IPS DF 19.7 (cell line): ENCODE measurements at places on chromosomes 3 and 15.

- no peak for DNase-seq
Measured at GRCh38 chr3:170128259-170128976, 53.1 kb downstream of the PHC3 start.

- DNase-seq, result no peak
Measured at GRCh38 chr15:78618064-78618463, 2.7 kb downstream of the CHRNA3 start.

- DNase-seq, result no peak
Measured at GRCh38 chr3:2861920-2862319, 248.3 kb downstream of the IL5RA start.

GRCh38 chr3:109939817-109940216 is 602.5 kb upstream of the DPPA4 start:
- no peak for DNase-seq

DNA sequence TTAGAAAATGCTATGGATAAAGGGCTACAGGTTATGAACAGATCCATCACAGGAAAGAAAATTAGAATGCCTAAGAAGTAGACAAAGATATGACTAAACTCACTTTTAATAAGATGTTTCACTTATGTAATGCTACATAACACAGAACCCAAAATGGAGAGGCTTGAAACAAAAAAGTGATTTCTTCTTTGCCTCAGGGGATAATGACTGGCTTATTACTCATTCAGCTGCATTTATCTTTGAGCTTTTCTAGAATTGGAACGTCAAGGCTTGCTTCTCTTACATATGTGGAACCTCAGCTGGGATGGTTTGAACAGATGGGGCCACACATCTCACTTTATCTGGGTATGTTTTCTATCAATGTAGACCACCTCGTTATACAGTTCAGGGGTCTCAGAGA is 120.6 kb upstream of the EPHA3 start:
- DNase-seq, result no peak

GRCh38 chr15:55590788-55591187 is 2.6 kb upstream of the PYGO1 start:
- DNase-seq, result no peak

DNA sequence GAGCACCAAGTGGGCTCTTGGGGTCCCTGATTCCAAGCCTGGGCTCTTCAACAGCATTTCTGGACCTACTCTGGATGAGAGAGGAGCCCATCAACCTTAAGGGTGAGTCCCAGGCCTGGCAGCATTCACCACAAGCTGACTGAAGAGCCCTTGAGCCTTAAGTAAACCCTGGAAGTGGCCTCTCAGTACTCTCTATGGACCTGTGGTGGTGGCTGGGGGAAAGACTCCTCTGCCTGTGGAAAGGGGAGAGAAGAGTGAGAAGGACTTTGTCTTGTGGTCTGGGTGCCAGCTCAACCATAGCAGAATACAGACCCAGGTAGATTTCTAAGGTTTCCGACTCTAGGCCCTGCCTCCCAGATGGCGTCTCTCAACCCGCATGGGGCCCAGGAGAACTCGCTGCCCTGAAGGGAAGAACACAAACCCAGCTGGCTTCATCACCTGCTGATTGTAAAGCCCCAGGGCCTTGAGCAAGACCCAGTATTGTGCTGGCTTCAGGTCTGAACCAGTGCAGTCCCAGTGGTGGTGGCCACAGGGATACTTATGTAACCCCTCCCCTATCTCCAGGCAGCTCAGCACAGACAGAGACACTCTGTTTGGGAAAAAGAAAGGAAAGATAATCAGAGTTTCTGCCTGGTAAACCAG is 71.4 kb downstream of the TFDP2 start:
- DNase-seq, result no peak

DNA sequence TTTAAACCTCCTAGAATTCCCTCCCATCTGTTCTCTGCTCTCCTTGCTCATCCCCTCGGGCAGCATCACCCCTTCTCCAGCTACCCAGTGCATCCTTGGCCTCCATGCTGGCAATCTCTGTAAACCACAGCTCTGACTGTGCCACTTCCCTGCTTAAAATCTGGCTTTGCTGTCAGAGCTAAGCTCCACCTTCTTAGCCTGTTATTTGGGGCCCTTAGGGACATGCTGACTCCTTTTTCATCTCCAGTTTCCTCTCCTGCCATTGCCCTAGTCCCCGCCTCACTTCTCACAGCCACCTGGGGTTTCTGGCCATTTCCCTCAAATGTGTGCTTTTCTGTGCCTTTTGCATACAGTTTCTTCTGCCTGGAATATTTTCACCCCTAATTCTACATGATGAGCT is 5.7 kb downstream of the SLC6A20 start:
- no peak for DNase-seq

DNA sequence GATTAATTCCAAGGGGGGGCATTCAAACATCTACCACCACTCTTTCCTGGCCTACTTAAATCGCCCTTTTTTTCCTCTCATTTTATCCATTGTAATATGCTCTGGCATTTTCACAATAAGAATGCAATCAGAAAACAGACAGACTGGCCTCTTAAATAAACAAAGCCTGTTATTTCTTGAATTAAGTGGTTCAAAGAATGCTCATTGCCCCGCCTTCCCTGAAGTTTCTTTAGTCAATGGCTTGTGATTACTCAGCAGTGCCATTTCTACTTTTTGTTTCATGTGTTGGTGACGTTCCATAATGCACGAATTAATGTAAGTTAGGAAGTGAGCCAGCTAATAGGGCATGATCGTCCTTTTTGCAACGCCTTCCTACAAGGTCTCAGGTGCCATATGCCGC is 68.0 kb downstream of the FBN1 start:
- no peak for DNase-seq

GRCh38 chr3:12224181-12225147 is 64.4 kb upstream of the PPARG start:
- no peak for DNase-seq

DNA sequence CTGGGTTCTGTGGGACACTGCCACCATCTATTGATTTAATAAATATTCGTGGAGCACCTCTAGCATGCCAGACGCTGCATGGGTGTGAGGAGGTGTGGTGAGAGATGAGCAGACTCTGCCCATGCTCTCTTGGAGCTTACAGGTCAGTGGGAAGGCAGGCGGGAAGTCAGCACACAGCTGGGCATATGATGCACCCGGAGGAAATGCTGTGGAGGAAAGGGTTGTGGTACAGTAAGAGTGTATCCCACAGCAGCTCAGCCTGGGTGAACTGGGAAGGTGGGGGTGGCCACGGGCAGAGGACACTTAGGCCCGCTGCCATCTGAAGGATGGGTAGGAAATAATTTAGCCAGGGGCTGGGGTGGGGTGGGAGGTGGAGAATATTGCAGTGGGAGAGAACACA is 392.1 kb downstream of the CACNA2D3 start:
- no peak for DNase-seq
